ENCODE measurements at places on chromosomes 3 and 15.

GRCh38 chr3:16788440-16789056 is 96.2 kb upstream of the PLCL2 start:
- no peak for DNase-seq

GRCh38 chr3:122916084-122916483 is 111.5 kb downstream of the SEMA5B start:
- no peak for DNase-seq

- no peak for DNase-seq
Observed at GRCh38 chr3:17399586-17399985, 342.8 kb downstream of the TBC1D5 start.

DNA sequence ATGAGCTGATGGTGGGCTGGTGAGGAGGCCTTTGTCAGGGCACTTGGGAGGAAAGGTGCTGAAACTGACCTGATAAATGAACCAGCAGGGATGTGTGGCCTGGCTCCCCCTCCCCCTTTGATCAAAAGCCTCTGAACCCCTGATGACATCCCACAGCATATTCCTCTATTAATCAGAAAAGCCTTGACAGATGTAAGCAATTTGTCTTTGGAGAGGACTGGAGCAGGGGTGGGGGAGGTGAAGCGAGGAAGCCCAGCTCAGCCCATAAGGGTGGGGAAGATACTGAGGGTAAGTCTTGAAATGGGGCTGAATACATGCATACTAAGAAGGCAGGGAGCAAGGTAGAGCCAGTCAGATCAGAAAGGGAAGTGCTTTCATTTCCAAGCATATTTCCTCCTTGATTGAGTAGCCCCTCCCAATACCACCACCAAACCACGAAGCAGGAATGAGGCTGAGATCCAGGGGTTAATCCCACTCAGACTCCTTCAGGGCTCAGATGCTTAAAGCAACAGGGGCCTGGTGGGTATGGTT is 34.7 kb upstream of the MRPS22 start:
- DNase-seq = no peak

DNA sequence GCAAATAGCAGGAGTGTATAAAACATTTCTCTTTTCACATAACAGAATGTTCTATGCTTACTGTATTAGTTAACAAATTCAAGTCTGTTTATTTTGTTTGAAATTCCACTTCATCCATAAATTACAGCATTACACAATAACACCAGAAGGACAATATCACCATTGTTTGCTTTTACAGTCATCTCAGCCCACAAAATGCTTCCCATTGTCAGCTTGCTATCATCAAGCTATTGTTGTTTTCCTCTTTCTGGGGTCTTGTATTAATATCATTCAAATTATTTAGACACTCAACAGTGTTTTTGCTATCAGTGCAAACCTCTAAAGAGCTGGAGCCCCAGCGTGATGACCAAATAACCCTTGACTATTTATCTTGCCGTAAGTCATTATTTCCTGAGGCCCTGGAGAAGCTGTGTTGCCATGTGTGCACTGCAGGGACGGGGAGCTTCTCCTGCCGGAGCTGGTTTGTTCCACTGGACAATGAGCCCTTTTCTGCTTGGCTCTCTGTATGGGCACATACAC is 1.1 kb downstream of the SAMMSON start:
- DNase-seq = no peak

- no peak for DNase-seq
Observed at GRCh38 chr3:114327665-114328064, 33.8 kb downstream of the TIGIT start.

DNA sequence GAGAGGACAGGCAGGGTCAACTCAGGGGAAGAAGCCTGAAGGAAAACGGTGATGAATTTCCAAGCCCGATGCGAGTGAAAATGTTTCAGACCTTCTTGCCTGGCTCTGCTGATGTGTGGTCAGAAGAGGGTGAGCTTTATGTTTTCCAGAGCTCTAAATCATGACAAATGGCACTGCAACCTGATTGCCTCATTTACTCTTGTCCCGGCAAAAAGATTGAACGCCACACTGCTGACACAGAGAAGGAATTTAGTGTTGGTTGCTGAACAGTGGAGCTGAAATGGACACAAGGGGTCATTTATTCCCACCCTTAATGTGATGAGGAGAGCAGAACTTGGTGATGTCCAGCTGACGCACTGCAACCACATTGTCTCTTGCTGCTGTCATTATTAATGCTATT is 36.1 kb upstream of the GABRG3 start:
- no peak for DNase-seq

DNA sequence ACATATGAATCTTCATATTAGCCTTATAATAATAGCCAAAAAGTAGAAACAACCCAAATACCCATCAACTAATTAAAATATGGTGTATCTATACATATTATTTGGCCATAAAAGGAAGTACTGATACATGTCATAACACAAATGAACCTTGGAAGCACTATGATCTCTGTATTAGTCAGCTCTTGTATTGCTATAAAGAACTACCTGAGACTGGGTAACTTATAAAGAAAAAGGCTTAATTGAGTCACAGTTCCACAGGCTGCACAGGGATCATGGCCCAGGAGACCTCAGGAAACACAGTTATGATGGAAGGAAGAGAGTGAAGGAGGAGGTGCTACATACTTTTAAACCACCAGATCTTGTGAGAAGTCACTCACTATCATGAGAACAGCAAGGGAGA is 16.0 kb upstream of the CCR2 start:
- no peak for DNase-seq

GRCh38 chr3:40078590-40078989 is 230.9 kb upstream of the EIF1B start:
- no peak for DNase-seq

- DNase-seq = no peak
Observed at GRCh38 chr3:83230376-83230775, 1468.9 kb upstream of the GBE1 start.

DNA sequence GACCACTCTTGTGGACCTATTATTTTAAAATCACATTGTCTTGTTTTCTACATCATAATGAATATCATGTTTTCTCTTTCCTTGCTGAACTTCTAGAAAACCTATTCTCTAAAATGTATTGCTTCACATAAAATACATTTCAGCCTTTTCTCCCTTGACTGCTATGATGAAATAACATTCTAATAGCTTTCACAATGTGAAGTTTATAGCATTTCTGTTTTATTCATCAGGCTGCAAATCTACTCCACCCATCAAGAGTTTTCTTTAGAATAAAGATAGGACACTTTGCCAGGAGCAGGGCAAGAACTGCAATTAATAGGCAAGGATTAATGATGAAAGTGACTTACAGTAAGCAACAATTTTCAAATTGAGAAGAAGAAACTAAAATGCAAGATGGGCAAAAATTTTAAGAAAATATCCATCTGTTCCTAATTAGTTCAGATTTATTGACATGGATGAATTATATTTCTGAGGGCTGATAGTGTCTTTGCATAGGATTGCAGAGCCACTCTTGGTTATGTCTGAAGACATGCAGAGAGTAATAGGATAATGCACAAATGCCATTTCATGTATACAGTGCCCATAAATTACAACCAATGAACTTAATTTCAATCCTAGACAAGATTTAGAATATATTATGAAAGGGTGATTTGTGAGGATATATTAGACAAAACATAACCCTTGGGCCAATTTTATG is 21.7 kb downstream of the LEKR1 start:
- no peak for DNase-seq

- DNase-seq = no peak
Observed at GRCh38 chr15:73869216-73869995, 4.0 kb upstream of the TBC1D21 start.

DNA sequence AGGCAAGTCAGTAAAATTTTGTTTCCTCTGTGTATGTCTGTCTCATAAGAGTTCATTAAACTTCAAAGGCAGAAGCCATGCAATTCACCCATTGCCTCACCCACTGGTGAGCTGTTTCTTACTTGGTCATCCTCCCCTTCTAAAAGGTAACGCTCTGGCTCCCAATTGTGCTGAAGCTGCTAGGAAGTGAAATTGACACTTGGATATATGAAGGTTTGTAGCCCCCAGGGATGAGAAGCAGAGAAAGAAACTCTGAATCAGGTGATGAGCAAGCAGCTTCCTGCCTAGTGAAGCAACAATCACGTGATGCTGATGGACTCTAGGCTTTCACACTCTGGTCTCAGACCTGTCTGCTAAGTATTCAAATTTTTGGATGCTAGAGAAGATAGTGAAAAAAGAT is 70.7 kb downstream of the CD200R1L start:
- DNase-seq = no peak

GRCh38 chr3:56410576-56410975 is 57.7 kb downstream of the ERC2 start:
- no peak for DNase-seq

DNA sequence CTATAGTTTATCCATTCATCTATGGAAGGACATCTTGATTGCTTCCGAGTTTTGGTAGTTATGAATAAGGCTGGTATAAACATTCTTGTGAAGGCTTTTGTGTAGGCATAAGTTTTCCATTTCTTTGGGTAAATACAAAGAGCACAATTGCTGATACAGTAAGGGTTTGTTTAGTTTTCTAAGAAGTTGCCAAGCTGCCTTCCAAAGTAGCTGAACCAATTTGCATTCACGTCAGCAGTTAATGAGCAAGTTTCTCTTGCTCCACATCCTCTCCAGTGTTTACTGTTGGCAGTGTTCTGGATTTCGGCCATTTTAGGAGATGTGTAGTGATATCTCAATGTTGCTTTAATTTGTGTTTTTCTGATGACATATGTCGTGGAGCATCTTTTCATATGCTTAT is 34.2 kb downstream of the GABRA5 start:
- no peak for DNase-seq

GRCh38 chr3:27141668-27142067 is 227.5 kb downstream of the NEK10 start:
- peak; percentile 26 for DNase-seq

DNA sequence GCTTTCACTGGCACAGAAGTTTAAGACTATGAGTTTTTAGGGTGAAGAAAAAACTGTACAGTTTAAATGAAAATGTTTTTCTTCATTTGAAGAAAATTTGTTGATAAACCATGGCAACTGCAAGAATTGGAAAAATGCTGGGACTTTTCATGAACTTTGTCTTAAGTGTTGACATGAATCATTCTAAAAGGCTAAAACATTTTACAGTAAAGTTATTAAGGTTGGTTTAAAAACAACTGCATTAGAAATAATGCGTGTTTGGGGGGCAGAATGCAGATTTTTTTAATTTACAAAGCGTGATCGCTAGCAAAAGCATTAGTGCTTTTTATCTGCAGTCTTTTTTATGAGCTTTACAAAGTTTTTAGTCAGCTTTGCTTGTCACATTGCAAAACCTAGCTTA is 601.9 kb upstream of the TGFBR2 start:
- DNase-seq = no peak

GRCh38 chr15:60573936-60574335 is 95.0 kb upstream of the ICE2 start:
- no peak for DNase-seq

GRCh38 chr3:99951701-99952100 is 134.0 kb downstream of the CMSS1 start:
- DNase-seq = no peak

GRCh38 chr15:35857567-35858226 is 311.7 kb upstream of the DPH6 start:
- no peak for DNase-seq

DNA sequence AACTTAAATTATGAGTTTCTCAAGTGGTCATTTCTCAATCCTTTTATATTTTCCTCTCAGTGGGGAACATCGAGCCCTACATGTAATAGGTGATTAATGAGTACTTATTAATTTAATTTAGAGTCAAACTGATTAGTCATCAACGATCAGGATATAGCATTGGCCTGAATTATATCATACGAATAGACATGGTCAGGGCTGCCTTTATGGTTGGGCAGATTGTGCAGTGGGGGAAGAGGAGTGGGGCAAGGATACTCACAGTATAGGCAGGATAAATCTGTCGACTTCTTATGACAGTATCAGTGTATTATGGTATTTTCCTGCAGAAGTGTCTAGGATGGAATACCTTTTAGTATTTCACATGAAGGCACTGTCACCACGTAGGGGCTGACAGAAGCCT is 27.0 kb downstream of the C2CD4A start:
- DNase-seq = no peak

DNA sequence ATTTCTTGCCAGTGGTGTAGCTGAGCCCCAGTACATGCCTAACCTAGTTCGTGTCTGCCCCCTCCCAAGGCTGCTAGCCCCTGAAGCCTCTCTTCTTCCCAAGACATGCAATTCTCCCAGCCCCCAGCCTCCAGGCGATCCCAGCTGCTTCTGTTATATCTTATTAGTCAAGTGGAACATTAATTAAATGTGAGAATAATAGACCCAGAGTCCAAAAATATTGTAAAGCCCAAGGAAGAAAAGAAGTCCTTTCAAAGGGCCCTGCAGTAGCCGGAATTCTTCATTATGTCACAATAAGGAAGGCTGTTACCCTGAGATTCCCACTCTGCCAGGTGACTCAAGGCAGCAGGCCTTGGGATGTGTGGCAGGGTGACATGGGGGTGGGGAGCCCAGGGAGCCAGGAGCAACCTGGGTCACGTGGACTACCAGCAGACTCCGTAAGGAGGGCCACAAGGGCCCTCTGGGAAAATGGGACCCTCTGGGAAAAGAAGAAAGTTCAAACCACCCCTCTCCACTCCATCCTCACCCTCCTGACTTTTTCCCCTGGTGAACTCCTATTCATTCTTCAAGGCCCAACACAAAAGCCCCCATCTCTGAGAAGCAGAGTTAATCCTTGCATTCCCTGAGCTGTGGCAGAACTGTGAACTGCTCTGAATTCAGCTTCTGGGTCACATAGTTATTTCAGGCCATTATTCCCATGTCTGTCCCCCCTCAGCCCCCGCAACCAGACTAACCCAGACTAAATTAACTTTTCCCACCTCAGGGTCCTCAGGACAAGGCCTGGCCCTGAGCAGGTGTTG is 21.8 kb upstream of the TRH start:
- DNase-seq = no peak

- DNase-seq = no peak
Observed at GRCh38 chr15:82952158-82953081, at the start of gene HOMER2. Gene HOMER2, minus strand, starts transcription at chr15:82952720. Its CDS starts 185 bp downstream, at chr15:82952535.

- DNase-seq = no peak
Observed at GRCh38 chr3:65848024-65848423, 190.7 kb downstream of the MAGI1 start.

- no peak for DNase-seq
Observed at GRCh38 chr15:73026511-73027054, 25.7 kb upstream of the NEO1 start.

GRCh38 chr3:169792359-169792758 is 19.2 kb downstream of the MYNN start:
- no peak for DNase-seq

DNA sequence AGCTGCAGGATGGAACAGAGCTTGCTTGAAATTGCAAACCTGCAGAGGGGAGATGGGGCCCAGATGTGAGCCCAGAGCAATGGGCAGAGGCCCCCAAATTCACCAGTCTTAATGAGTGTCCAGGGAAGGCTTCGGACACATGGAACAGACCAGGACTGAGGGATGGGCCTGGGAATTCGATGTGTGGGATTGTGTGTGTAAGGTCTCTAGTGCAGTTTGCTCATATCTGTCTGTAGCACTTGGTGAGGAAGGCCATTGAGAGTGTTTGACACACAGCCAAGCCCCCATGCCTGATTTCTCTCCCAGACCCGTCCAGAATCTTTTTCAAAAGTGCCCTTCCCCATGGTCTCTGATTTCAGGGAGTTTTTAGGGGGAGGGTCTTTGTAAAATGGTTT is 17.2 kb downstream of the TEX264 start:
- no peak for DNase-seq

- DNase-seq = no peak
Observed at GRCh38 chr3:126131881-126132750, 48.2 kb upstream of the SLC41A3 start.

Data from HCT116 (cell line).